ENCODE measurements at places on chromosomes 4 and X.

GRCh38 chr4:134540588-134540987 is 339.0 kb upstream of the PABPC4L start:
- DNase-seq, result no peak

GRCh38 chrX:142891046-142891445 is 134.7 kb upstream of the SPANXN4 start:
- no peak for DNase-seq

DNA sequence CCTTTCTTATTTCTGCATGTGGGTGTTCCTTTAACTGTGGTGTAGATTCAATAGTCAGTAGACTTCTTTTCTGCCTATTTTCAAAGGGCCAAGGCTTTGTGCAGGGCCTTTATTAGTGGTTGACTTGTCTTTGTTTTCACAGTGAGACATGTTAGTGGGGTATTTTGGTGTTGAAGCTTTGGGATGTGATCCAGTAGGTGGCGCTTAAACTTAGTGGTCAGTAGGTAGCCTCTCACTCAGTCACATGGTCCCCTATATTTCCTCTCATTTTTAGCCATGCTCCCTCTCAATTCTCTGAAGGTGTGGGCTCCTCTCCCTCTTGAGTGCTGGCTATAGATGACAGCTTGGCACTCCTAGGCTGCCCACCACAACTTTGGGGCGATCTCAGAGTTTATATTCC is 23.4 kb upstream of the SLC10A7 start:
- no peak for DNase-seq

DNA sequence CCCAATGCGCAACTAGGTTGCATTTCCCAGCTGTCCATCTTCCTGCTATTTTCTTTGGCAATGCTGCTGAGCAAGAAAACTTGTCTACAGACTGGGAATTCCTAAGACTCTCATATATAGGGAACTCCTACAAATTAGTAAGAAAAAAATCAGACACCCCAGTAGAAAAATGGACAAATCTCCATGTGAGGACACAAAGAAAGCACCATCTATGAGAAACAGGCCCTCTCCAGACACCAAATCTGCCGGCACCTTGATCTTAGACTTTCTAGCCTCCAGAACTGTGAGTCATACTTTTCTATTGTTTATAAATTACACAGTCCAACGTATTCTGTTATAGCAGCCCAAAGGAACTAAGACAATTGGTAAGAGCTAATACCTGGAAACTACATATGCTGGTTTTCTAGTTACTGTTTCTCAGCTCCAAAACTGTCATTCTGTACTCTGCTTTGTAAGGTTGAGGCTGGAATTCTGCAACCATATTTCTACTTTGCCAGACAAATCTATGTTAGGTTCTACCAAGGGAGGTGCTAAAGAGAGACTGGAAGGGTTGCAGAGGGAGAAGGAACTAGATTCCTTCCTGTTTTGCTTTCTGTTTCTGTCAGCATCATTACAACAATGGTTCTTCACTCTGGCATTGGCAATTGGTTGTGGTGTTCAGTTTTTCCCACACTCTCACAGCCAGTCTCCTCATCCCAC is 35.7 kb upstream of the FAM241A start:
- DNase-seq, result no peak

- no peak for DNase-seq
Observed at GRCh38 chrX:45449982-45450381, 249.3 kb upstream of the DIPK2B start.

GRCh38 chr4:99855678-99856077 is 38.5 kb downstream of the LAMTOR3 start:
- DNase-seq, result no peak

DNA sequence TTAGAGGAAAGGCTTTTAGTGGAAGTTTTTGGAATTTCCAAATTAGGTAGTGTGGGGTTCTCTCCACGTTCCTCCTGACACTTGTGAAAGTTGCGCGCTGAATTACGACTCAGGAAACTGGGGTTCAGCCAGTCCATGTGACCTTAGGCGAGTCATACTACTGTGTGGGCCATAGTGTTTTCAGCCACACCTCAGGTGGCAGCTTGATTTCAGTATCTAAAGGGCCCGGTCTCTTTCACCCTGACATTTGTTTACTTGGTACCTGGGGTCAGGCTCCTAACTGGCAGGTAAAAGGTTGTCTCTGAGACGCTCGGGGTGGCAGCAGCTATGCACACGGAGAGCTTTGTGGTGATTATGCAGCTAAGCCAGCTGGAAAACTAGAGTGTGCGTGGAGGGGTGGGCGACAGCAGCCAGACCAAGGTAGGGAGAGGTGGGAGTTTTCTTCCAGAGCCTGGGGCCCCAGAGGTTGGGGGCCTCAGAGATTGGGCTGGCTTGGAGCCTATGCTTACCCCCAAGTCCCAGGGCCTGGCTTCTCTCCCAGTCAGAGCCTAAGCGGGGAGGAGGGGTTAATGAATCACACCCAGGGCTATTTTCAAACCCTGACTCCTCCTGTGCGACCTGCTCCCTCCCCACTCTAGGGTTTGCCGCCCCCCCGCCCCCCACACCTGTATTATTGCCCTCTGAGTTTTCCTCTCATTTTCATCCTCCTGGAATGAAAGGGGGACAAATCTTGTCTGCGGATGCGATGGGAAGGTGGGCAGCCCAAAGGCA is 47.2 kb downstream of the STARD8 start:
- no peak for DNase-seq
